ENCODE measurements at places on chromosomes 4 and X.

- DNase-seq, result peak; percentile 8
Measured at GRCh38 chrX:143854006-143854405, 29.9 kb upstream of the UBE2NL start.

GRCh38 chrX:148915474-148915873, 415.1 kb downstream of the AFF2 start:
- DNase-seq, result no peak

DNA sequence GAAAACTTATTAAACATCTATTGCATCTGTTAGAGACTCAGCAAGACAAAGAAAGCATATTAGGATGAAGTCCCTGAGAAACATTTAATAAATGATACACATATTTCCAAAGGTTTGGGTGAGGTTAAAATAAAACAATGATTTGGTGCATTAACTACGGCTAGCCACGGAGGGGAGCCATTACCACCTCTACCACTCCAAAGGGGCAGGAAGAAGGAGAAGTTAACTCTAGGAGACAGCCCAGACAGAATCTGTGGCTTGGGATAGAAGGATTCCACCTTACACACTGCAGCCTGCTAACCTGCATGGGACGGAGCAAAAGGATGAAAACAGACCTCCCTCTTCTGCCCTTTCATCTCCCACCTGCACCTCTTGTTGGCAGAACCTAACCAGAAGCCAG, 189.1 kb upstream of the C1QTNF7 start:
- no peak for DNase-seq

GRCh38 chr4:73487233-73487632, 5.7 kb downstream of the AFM start:
- no peak for DNase-seq

- peak; percentile 33 for DNase-seq
Measured at GRCh38 chr4:159003420-159004253, 99.2 kb upstream of the RAPGEF2 start.

- DNase-seq, result peak; percentile 4
Measured at GRCh38 chr4:141569141-141569540, 67.2 kb upstream of the IL15 start.

- DNase-seq, result no peak
Measured at GRCh38 chr4:71270901-71271300, 67.9 kb upstream of the SLC4A4 start.

- DNase-seq, result peak; percentile 34
Measured at GRCh38 chr4:54277691-54278090, 48.6 kb downstream of the PDGFRA start.

DNA sequence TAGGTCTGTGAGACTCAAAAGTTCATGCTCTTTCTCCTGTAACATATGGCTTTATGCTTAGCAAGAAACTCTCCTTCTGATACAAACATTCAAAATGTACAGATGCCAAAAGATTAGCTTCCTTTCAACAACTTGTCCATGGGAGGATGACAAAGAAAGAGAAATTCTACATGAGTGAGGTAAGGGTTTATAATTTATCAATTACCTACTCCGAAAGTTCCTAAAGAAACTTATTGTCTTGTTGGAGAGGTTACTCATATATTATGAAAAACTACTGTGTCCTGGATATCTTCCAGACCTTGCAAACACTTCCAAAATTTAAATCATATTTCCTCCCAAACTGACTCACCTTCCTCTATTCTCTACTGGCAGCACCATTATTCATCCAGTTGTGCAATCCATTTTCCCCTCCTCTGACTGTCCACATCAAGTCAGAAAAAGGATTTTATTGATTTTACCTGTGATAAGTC, 65.1 kb downstream of the ENPEP start:
- peak; percentile 60 for DNase-seq

- DNase-seq, result no peak
Measured at GRCh38 chr4:20376070-20376469, 124.4 kb downstream of the SLIT2 start.

DNA sequence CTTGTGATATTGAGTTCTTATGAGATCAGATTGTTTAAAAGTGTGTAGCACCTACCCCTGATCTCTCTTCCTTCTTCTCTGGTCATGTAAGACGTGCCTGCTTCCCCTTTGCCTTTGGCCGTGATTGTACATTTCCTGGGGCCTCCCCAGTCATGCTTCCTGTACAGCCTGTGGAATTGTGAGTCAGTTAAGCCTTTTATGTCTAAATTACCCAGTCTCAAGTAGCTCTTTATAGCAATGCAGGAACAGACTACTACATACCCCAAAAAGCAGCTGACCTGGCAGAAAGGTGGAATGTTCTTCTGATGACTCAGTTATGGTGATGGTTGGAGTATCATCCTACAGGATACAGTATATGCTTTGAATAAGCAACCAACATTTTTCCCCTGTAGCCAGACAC, 11.4 kb upstream of the MCUB start:
- DNase-seq, result peak; percentile 72

GRCh38 chr4:143353797-143354196, 17.1 kb downstream of the GAB1 start:
- no peak for DNase-seq

GRCh38 chr4:150906987-150907633, 108.0 kb downstream of the LRBA start:
- no peak for DNase-seq

GRCh38 chr4:101792056-101792590, 1.6 kb downstream of the BANK1 start:
- no peak for DNase-seq

- no peak for DNase-seq
Measured at GRCh38 chr4:140556372-140557085, 12.2 kb downstream of the UCP1 start.

- no peak for DNase-seq
Measured at GRCh38 chrX:97009391-97009790, 125.7 kb downstream of the RPA4 start.

GRCh38 chr4:63169836-63170235, 1239.4 kb downstream of the TECRL start:
- DNase-seq, result no peak

DNA sequence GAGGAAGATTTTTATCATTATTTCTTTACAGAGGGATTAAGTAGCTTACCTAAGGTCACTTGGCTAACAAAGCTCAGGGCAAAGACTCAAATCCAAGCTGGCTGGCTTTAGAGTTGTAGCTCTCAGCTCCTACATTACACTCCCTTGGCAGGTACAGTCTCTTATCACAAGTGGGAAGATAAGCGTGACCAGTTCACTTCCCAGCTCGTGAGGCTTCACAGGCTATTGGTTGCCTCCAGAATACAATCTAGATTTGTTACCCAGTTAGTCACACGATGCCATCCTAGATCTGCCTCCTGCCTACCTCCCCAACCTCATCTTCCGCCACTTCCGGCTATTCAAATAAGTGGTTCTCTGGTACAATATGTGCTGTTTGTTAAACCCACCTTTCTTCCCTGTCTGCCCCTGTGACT, 3.7 kb downstream of the MMRN1 start:
- DNase-seq, result no peak

DNA sequence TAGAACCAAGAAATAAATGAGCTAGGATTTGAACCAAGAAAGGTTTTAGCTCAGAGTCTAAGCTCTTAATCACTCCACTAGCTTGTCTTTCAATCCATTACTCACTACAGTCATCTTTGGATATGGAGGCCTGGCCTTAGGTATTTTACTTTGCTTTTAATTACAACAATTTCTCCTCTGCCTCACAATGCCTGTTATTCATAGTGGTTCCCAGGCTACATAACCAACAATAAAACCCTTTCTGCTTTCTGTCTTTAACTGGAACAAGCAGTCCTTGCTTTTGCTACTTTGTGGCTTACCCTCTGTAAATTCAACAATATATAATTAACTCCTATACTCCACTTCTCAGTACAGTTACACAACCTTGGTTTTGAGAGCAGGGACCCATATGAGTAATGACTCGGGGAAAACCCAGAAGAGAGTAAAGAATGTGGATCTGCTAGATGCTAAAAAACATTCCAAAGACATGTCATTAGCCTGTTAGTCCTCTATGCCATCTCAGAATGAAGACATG, 94.7 kb upstream of the NAP1L5 start:
- no peak for DNase-seq

GRCh38 chr4:151173871-151174270, 74.4 kb downstream of the RPS3A start:
- DNase-seq, result no peak

- DNase-seq, result no peak
Measured at GRCh38 chrX:152912106-152912505, 14.2 kb downstream of the ZNF185 start.

DNA sequence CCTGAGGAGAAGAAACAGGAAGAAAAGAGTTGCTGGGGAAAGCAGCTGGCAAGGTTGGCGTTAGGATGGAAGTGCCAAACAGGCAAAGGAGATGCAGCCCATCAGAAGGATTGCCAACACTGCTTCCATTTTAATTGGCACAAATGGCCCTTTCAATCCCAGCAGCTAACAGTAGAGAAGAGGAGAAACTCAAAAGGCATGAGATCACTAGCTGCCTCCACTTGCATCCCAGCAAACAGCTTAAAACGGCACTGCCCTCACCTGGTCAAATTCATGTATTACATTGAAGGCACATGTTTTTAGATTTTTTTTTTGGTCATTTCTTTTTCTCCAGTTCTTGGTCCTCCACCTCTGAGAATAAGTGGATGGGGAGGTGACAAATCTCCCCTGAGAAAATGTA, 14.9 kb upstream of the LOC101059915 start:
- DNase-seq, result peak; percentile 29

GRCh38 chrX:140525448-140525847, 20.6 kb upstream of the SOX3 start:
- no peak for DNase-seq

GRCh38 chrX:97806238-97806637, 922.5 kb downstream of the RPA4 start:
- peak; percentile 41 for DNase-seq

DNA sequence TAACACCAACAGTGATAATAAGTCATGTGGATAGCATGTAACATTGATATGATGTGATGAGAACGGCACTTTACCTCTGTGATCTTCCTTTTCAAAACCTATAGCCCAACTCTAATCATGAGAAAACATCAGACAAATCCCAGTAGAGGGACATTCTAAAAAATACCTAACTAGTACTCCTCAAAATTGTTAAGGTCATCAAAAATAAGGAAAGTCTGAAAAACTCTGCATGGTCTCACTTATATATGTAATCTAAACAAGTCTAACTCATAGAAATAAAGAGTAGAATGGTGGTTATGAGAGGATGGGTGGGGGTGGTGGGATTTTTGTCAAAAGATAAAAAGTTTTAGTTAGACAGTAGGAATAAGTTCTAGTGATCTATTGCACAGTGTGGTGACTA, 243.9 kb upstream of the GRIA3 start:
- no peak for DNase-seq

- DNase-seq, result no peak
Measured at GRCh38 chr4:52552778-52553177, 106.3 kb downstream of the USP46 start.

DNA sequence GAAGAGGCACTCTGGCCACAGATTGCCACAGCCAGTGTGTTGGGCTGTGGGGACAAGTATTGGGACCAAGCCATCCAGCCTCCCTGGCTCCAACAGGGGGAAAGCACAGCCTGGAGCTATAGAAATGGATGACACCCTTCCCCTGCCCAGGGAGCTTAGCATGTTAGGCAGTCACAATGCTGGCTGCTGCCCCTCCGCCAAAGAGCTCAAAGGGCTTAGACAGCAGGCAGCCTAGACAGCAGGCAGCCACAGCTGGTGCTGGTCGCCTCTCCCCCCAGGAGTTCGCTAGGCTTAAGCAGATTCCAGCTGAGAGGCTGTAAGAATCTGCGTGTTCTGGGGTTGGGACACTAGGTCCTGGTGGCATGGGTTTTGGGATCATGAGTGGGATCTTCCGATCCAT, 94.5 kb upstream of the MXRA5 start:
- no peak for DNase-seq

DNA sequence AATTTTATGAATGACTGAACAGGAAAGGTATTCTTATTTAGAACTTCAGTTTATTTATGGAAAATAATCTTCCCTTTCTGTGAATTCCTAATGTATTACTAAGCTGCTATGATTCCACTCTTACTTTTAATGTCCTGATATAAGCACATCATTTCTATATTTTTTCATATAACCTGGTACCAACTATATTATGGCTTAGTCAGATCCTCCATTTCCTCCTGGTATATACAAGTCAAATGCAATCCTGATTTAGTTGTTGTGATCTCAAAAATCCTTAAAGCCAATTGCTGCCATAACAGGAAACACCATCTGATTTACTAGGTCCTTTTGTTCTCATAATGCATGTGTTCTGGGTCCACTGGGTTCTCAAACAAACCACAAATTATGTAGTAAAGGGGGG, 26.8 kb downstream of the TRMT2B start:
- no peak for DNase-seq

GRCh38 chr4:34878961-34879360, 1365.4 kb downstream of the ARAP2 start:
- DNase-seq, result no peak

- DNase-seq, result no peak
Measured at GRCh38 chr4:1022739-1023066, 11.3 kb downstream of the FGFRL1 start.

DNA sequence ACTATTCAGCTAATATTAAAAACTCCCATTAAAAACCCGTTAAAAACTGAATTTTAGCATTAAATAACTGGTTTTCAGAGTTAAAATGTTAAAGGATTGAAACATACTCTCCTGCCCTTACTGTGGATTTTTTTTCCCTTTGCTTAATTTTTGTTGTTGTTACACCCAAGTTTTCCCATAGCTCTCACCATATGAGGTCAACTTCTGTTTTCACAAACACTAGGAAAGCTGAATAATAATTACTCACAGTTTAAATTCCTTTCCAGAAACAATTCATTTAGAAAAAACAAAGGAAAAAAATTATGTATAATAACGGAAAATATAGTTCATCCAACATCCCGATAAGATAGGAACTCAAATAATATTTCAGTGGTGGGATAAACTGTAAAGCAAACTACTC, 129.0 kb downstream of the PPP3CA start:
- no peak for DNase-seq

- no peak for DNase-seq
Measured at GRCh38 chr4:40555176-40555900, 74.3 kb downstream of the RBM47 start.

DNA sequence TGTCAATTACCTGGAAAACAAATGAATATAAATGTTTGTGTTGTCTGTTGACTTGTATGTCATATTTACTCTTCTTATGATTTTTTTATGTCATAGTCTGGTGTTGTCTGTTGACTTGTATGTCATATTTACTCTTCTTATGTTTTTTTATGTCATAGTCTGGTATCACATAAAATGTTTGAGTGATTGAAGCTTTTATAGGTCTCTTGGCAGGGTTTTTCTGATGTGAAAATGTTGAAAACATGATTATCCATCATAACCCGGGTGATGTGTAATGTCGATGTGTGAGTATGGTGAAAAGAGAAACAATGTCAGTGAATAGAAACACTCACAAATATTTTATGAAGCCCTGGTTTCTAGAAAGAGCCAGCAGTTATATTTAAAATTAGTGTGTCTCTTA, 335.7 kb downstream of the BMPR1B start:
- no peak for DNase-seq

Data from astrocyte of the cerebellum (primary cell).